Mesothelial cell of epicardium (in vitro differentiated cells): ENCODE measurements at places on chromosomes 12 and 14. TPM values are rescaled to one million over a fixed set of nuclear protein-coding genes. Genes with fewer than 3 reads are reported as not detected.
A peak's percentile ranks its signal among the peaks of the same experiment; 100 is the strongest.

DNA sequence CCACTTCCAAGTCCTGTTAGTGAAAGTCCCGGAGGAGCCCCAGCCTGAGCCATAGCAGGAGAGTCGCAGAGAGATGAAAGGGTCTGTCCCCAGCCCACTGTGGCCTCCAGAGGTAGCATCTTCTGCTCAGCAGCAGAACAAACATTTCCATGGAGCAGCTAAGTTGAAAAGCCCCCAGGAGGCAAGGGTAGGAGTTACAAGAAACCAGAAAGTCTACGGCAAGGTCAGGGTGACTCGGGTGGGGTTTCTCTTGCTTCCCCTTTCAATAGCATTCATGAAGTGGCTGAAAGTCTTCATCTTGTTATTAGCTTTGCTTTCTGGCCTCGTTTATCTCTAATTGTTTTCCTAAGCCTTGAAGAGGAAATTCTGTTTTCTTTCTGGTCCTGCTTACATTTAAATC, 151.2 kb upstream of the DIO3 start:
- H3K36me3 ChIP-seq: no peaks in the 10 kb centered on the region
- no peak overlapping the region for H3K27ac ChIP-seq
- H3K4me3 ChIP-seq: no peak overlapping the region
- H3K27me3 ChIP-seq: no peaks in the 10 kb centered on the region
- peaks cover 10% of the 10 kb centered on the region for H3K4me1 ChIP-seq

DNA sequence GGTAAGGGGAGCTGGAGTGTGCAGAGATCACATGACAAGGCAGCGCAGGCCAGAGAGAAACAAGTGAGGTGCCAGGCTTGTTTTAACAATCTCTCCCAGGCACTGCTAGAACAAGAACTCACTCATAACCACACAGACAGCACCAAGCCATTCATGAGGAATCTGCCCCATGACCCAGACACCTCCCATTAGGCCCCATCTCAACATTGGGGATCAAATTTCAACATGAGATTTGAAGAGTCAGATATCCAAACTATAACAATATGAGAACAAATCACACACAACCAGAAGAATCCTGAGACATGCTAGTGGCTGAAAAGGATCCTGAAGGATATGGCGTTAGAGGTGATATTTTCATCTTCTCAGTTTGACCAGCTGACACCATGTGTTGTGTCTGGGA, 21.9 kb downstream of the OR6J1 start:
- no peak overlapping the region for H3K4me3 ChIP-seq
- H3K4me1 ChIP-seq: peaks cover 12% of the 10 kb centered on the region
- H3K27ac ChIP-seq: peak overlapping the region; percentile 50
- peaks cover 3% of the 10 kb centered on the region for H3K36me3 ChIP-seq
- H3K27me3 ChIP-seq: no peaks in the 10 kb centered on the region
- DNase-seq: no peak

DNA sequence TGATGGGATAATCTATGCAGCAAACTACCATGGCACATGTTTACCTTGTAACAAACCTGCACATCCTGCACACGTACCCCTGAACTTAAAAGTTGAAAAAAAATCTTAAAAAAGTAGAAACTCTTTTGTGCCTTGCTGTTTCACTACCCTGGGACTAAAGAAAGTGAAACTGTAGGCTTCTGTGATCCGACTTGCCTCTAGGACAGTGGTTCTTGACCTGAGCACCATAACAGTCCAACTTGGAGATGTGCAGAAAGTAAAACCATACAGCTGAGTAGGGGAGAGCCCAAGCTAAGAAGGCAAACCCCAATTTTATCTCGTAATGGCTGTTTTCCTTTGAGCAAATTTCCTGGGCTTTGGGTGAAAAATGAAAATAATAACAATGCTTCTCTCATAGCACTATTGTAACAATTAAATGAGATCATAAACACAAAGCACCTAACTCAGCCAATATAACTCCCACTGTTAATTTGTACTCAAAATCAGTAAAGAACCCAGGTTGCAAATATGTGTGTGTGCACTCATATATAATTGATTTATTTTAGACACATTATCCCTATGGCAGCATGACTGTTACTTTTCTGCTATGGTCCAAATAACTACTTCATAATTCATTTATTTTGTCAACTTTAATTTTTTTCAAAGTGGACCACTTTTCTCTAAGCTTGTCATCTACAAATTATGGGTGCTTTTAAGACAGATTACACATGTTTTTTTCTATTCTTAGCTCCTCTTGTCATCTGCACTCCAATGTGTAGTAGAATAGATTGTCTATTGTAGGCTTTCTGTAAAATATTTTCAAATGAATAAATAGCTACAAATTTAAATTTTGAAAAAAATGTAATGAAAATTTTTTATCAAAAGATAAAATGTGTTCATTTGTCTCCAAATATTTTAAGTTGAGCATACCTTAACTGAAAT, 334.9 kb downstream of the BTG1 start:
- no peak for DNase-seq
- no peaks in the 10 kb centered on the region for H3K27me3 ChIP-seq
- H3K36me3 ChIP-seq: peaks cover 12% of the 10 kb centered on the region
- no peaks in the 10 kb centered on the region for H3K4me1 ChIP-seq
- H3K4me3 ChIP-seq: no peak overlapping the region

GRCh38 chr14:43898687-43899086, 608.4 kb downstream of the FSCB start:
- no peaks in the 10 kb centered on the region for H3K36me3 ChIP-seq
- DNase-seq: no peak
- peak overlapping the region; percentile 2 for H3K27ac ChIP-seq
- H3K4me1 ChIP-seq: peaks cover 49% of the 10 kb centered on the region

GRCh38 chr12:119868992-119869391, 8.1 kb downstream of the CIT start:
- no peaks in the 10 kb centered on the region for H3K27me3 ChIP-seq
- H3K4me3 ChIP-seq: no peak overlapping the region
- H3K36me3 ChIP-seq: peaks cover 16% of the 10 kb centered on the region
- peak overlapping the region; percentile 1 for H3K27ac ChIP-seq
- DNase-seq: no peak

DNA sequence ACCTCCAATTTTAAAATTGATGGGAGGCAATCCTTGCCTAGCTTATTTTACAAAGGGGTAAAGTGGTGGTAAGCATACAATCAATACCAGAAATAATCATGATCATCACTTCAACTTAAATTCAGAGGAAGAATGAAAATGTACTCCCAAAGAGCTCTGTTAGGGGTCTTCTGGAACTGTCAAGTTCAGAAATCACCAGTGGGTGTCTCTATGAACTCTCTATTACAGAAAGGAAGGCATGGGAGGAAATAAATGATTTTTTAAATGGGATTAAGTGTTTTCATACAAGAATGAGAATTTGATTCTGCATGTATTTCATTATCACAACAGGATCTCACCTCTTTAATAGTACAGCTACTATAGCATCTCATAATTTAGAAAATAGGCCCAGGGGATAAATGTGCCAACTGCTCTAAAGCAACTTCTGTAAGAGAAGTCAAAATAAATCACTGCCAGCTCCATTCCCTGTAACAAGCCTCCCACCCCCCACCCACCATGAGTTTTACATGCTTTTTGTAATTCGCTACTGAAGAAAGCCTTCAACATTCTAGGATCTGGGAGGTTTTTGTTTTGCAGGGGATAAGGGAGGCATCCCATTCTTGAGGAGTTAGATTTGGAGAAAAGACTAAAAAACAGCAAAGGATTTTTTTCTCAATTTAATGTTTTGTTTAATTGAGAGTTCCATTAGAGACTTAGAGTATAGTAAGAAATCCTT, 9.7 kb downstream of the DCP1B start:
- no peaks in the 10 kb centered on the region for H3K27me3 ChIP-seq
- H3K4me1 ChIP-seq: peaks cover 1% of the 10 kb centered on the region
- H3K4me3 ChIP-seq: no peak overlapping the region
- no peak overlapping the region for H3K27ac ChIP-seq
- no peak for DNase-seq

GRCh38 chr12:75483431-75483830, 2.9 kb downstream of the GLIPR1 start:
- no peak for DNase-seq
- H3K27me3 ChIP-seq: no peaks in the 10 kb centered on the region
- peak overlapping the region; percentile 3 for H3K4me3 ChIP-seq
- peaks cover 32% of the 10 kb centered on the region for H3K4me1 ChIP-seq
- no peak overlapping the region for H3K27ac ChIP-seq

- no peaks in the 10 kb centered on the region for H3K27me3 ChIP-seq
- peaks cover 5% of the 10 kb centered on the region for H3K4me1 ChIP-seq
- no peak overlapping the region for H3K27ac ChIP-seq
- H3K36me3 ChIP-seq: peaks cover 5% of the 10 kb centered on the region
Observed at GRCh38 chr14:27927519-27927918, 839.1 kb upstream of the FOXG1 start.

- H3K4me3 ChIP-seq: no peak overlapping the region
- no peak overlapping the region for H3K27ac ChIP-seq
- H3K36me3 ChIP-seq: no peaks in the 10 kb centered on the region
- peaks cover 14% of the 10 kb centered on the region for H3K4me1 ChIP-seq
- DNase-seq: no peak
Observed at GRCh38 chr12:104154286-104154685, 16.3 kb upstream of the NFYB start.

DNA sequence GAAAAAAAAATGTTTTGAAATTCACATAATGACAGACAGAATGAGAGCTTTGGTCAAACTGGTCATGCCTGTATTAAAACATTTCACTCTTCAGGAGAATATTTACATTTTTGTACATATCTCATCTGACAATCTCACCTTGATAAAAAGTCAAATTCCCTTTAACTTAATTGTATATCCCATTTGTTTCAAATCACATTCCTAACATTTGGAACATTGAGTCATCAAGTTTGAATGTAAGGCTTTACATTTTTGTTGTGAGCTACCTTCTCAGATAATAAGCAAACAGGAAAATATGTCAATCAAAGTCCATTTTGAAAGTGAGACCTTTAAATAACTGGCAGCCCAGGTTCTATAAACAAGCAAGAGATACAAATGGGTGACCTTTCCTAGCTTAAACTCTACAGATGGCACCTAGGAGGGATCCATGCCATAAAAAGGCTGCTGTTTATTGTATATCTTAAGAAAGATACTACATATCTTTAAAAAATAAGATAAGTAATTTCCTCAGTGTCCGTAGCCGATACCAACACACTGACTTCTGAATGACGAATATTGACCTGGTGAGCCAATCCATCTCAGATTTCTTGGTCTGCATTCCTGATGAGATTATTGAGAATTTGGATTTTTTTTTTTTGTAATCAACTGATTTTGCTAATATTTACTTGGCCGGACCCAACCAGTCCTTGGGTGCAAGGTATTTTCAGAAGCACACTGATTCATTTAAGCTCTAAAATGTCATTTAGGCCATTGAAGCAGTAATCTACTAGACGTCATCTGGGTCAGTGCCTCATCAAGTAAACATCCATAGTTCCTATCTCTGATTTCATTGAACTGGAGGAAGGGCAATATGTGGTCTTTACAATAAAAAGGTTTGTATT, 259.6 kb downstream of the BTG1 start:
- H3K27ac ChIP-seq: peak overlapping the region; percentile 30
- peaks cover 56% of the 10 kb centered on the region for H3K4me1 ChIP-seq
- H3K27me3 ChIP-seq: no peaks in the 10 kb centered on the region
- no peaks in the 10 kb centered on the region for H3K36me3 ChIP-seq
- DNase-seq: no peak

DNA sequence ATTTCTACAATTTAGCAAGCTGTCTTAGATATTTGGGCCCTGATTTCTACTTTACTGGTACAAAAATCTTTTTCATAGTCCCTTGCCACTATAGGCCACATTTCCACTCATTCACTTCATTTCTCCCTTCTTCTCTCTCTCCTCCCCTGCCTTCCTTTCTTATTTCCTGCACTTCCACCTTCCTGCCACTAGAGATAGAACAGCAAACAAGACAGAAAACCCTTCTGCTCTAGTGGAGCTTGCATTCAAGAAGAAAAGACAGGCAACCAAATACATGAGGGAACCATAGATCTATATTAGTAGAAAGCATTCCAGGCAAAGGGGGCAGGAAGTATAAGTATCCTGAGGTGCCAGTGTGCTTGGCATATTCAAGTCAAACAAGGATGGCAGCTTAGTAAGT, 623.5 kb downstream of the FLRT2 start:
- DNase-seq: no peak
- no peaks in the 10 kb centered on the region for H3K27me3 ChIP-seq
- H3K4me3 ChIP-seq: no peak overlapping the region

DNA sequence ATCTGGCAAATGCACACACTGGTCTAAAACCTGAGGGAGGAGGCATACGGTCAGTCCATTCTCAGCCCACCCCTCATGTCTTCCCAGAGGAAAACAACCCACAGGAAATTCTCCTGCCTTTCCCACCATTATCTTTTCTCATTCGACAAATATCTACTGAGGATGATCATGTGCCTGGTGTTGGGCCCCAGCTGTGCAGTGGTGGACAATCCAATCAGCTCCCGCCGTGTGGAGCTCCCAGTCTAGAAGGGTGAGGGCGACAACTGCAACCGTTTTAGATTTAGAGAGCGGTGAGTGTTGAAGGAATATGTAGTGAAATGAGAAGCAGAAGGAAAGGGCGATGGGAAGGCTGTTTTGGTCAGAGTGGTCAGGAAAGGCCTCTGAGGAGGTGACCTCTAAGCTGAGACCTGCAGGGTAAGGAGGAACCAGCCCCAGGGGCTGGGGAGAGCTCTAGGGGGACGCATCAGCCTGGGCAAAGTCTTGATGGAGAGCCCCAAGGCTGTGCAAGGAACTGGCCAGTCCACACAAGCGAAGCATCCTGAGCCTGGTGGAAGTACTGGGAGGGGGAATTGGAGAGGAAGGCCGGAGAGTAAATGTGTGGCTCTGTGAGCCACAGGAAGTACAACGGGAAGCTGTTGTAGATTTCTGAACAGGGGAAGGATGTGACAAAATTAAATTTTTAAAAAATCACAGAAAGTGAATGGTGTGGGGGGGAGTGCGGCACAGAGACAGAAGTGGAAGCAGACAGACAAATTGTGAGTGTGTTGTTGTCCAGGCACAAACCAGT, 192.8 kb downstream of the NTF3 start:
- DNase-seq: no peak
- H3K36me3 ChIP-seq: no peaks in the 10 kb centered on the region
- no peak overlapping the region for H3K4me3 ChIP-seq

- no peak overlapping the region for H3K27ac ChIP-seq
- H3K4me3 ChIP-seq: peak overlapping the region; percentile 42
- peaks cover 7% of the 10 kb centered on the region for H3K4me1 ChIP-seq
- no peak for DNase-seq
Observed at GRCh38 chr12:55681142-55682077, 26.3 kb downstream of the ITGA7 start.

DNA sequence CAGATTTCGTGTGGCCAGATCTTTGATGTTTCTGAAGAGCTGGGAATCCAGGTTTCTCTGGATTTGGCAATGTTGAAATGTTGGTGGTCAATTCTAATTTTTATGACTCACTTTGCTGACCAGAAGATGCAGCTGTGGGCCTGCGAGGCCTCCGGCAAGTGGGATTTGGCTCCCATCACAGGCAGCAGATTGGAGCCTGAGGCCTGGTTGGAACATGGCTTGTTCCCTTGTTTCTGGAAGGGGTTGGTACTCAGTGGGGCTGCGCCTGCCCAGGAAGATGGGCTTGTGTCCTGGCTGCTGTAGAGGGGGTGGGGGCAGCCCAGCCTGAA, 23.1 kb downstream of the FBRSL1 start:
- H3K27ac ChIP-seq: peak overlapping the region; percentile 59
- no peaks in the 10 kb centered on the region for H3K27me3 ChIP-seq
- peaks cover 14% of the 10 kb centered on the region for H3K36me3 ChIP-seq
- no peak for DNase-seq
- peaks cover 8% of the 10 kb centered on the region for H3K4me1 ChIP-seq
- H3K4me3 ChIP-seq: no peak overlapping the region

ANG gene
- total RNA-seq: 3.7 to 5.4 TPM (median 3.8 TPM) in 3 replicates

GNB3 gene
- total RNA-seq: 22.9 to 24.3 TPM (median 23.0 TPM) in 3 replicates

EAPP gene
- total RNA-seq: 41.4 to 48.4 TPM (median 43.8 TPM) in 3 replicates

EXOC3L4 gene
- total RNA-seq: 0.18 TPM in 1 of 3 replicates, not detected in the others

KTN1 gene
- total RNA-seq: 148 to 157 TPM (median 153 TPM) in 3 replicates

SYNE2 gene
- 84.6 to 87.1 TPM (median 85.3 TPM) in 3 replicates for total RNA-seq
